H1 (cell line): ENCODE measurements at places on chromosomes 12 and 14.
A peak's percentile ranks its signal among the peaks of the same experiment; 100 is the strongest.

- DNase-seq, result no peak
Measured at GRCh38 chr14:64855721-64856528, 23.8 kb downstream of the SPTB start.

GRCh38 chr12:56377310-56377988 lies 14.8 kb upstream of the APOF start:
- DNase-seq, result no peak

GRCh38 chr12:131443019-131444000 lies 267.6 kb upstream of the SFSWAP start:
- DNase-seq, result no peak

DNA sequence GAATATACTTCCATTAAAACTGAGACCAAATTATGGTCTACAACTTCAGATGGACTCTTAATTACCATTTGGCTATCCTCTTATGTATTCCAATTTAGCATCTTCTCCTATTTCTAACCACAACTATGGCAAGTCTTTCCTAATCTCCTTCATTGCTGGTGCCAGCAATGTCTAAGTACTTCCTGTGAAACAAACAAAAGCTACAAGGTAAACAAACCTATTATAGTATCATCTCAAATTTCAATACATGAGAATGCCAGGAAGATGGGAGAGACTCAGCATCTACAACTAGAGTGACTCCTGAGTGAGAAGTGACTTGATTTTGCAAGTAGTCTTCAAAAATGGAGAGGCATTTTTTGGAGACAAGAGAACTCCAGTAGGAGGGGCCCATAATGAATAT lies 202.9 kb upstream of the ATXN7L3B start:
- no peak for DNase-seq

DNA sequence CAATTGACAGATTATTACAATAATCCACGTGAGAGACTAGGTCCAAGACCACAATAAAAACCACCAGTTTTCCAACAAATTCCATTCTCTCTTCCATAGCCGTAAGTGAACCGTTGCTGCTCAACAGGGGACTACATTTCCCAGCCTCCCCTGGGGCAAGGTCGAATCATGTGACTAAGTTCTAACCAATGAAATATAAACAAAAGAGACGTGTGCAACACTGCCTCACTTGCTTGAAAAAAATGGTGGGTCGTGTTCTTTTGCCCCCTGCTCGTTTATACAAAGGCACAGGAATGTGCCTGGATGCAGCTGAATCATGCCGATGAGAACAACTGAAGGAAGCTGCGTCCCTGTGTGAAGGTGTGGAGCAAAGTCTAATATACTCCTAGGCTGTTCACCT lies 51.1 kb downstream of the HSPB8 start:
- no peak for DNase-seq

DNA sequence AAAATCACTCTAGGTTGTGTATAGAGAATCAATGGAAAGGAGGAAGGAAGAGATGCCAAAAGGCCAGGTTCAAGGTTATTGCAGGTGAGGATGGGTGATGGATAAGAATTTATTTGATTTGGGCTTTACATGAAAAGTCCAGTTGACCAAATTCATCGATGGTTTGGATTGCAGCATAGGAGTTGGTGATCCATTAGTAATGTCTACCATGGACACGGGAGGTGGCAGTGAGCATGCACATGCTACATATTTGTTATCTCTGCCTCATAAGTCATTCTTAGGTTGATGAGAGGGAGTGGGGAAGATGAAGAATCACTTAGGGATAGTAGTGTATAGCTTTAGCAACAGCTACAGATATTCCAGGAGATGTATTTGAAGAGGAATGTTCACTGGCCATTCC lies 211.4 kb downstream of the PHETA1 start:
- no peak for DNase-seq

GRCh38 chr14:52769887-52770286 lies 21.5 kb downstream of the GNPNAT1 start:
- no peak for DNase-seq

- DNase-seq, result no peak
Measured at GRCh38 chr12:67647181-67647798, 1.3 kb upstream of the DYRK2 start.

DNA sequence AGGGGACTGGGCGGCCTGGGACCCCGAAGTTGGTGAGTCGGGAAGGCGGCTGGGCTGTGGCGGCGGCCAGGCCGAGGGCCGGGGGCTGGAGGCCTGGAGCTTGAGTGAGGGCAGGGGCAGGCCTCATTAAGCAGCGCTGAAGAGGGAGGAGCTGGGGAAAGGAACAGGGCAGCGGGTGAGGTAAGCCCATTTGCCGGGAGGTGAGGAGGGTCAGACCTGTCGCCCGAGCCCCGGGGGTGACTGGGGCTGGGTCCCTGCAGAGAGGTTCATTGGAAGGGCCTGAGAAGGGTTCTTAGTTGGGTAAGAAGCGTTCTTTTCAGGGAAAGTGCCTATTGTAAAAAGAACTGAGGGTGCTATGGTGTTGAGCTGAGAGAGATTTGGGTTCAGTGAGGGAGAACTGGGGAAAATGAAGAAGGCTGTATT lies 441 bp downstream of the RAB5B start:
- no peak for DNase-seq

- peak; percentile 65 for DNase-seq
Measured at GRCh38 chr14:95359994-95360826, 40.5 kb upstream of the CLMN start.

GRCh38 chr12:91871751-91872150 lies 273.9 kb downstream of the BTG1 start:
- DNase-seq, result no peak

DNA sequence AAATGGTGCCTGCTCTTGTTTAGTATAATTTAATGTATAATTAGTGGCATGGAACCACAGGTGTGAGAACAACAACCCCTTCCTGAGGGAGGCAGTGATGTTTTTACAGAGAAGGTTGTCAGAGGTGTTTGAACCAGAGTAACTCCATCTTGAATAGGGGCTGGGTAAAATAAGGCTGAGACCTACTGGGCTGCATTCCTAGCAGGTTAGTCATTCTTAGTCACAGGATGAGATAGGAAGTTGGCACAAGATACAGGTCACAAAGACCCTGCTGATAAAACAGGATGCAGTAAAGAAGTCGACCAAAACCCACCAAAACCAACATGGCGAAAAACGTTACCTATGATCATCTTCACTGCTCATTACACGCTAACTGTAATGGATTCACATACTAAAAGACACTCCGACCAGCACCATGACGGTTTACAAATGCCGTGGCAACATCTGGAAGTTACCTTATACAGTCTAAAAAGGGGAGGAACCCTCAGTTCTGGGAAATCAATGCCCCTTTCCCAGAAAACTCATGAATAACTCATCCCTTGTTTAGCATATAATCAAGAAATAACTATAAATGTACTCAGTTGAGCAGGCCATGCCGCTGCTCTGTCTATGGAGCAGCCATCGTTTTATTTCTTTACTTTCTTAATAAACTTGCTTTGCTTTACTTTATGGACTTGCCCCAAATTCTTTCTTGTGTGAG lies 47.8 kb upstream of the LTA4H start:
- DNase-seq, result no peak

- DNase-seq, result no peak
Measured at GRCh38 chr12:105224399-105224798, 11.6 kb downstream of the APPL2 start.

- DNase-seq, result no peak
Measured at GRCh38 chr14:102840771-102841528, 63.7 kb downstream of the TRAF3 start.

DNA sequence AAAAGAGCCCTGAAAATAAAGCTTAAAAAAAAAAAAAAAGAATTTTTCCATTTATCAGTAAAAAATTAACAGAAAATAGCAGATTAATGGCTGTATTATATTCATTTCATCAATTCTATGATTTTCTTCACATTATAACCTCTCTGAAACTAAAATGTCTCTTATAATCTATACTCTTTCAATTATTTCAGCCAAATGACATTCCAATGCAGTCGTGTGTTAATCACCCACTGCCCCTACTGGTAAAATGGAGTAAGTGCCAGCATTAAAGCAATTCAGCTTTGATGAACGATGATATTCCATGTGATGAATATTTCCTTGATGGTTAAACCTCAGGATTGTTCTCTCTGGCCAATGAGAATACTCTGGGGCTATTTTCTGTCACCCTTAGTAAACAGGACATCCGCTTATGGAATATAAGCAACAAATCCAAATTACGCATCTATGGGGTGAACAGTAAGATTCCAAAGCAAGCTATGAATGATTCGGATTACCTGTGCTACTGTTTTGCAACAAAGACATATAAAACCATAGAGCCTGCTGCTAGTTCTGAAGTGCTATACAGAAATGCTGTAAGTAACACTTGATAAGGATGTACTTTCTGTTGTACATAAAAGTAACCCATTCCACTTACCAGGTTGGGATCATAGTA lies 20.3 kb upstream of the SYCP3 start:
- DNase-seq, result no peak

GRCh38 chr14:105534586-105534985 lies 8.2 kb downstream of the TMEM121 start:
- no peak for DNase-seq

GRCh38 chr14:100674428-100674827 lies 52.3 kb upstream of the DLK1 start:
- no peak for DNase-seq

DNA sequence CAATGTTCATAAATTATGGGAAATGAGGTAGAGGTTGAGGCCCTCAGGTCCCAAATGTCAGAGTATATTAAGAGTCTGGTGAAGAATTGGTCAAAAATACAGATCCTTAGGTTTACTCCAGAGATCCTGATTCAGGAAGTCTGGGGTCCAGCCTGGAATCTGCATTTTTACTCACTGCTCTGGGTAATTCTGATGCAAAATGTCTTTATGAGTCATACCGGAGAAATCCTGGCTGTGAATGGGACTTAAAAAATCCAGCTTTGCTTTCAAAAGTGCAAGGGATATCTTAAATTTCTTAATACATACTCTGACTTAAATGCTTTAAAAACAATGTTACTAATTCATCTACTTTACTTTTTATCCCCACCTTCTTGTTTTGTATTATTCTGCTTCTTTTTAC lies 74.5 kb downstream of the FERMT2 start:
- DNase-seq, result no peak

DNA sequence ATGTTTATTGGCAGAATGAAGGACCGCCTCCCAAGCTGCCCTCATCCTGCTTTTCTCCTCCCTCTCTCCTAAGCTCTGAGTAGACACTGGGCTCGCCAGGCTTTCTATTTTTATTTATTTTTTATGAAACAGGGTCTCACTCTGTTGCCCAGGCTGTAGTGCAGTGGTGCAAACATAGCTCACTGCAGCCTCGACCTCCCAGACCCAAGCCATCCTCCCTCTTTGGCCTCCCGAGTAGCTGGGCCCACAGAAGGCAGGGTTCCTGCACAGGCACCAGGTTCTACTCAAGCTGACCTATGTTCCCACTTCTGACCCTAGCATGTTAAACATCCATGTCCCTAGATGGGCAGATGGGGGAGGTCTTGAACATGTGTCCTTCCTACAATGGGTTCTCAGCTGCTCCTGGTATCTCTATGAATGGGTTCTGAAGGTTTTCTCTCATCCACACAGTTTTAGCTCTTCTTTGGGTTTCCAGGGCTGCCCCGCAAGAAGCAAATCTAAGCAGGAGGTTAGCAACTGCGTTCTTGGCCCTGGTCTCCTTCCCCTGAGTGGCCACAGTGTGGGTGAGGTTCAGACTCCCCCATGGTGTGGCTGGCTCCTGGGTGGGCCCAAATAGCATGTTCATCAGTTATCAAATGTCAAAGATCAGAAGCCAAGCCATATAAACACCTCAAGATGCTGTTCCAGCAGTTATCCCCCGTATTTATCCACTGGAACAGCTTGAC lies 167.3 kb downstream of the ZFP36L1 start:
- DNase-seq, result peak; percentile 14

- DNase-seq, result peak; percentile 90
Measured at GRCh38 chr12:108884116-108885012, 4.5 kb downstream of the DAO start.

GRCh38 chr14:54691525-54692283 lies 124.8 kb downstream of the SAMD4A start:
- peak; percentile 86 for DNase-seq

GRCh38 chr12:48824112-48824511 lies 5.8 kb downstream of the CACNB3 start:
- DNase-seq, result no peak

GRCh38 chr12:53099071-53099882 lies 1.8 kb downstream of the IGFBP6 start:
- DNase-seq, result peak; percentile 97

- DNase-seq, result no peak
Measured at GRCh38 chr12:101747697-101748096, 8.4 kb upstream of the SYCP3 start.

DNA sequence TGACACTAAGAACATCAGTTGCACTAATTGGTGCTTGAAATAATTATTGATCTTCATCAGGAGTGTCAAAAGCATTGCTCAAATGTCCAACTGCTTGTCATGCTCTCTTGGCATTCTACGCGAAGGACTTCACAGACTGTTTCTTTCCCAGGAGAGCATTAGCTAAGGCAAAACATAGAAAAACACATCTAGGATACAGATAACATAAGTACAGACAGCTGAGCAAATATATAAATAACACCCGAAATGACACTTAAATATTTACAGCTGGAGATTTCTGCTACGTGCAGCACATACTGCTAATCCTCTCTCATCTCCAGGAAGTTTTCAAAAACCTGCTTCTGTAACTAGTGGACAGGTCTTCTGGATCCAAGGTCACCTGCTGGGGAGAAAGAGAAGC lies 120.0 kb upstream of the PRMT8 start:
- no peak for DNase-seq

GRCh38 chr14:99546234-99546879 lies 57.6 kb downstream of the CCDC85C start:
- DNase-seq, result no peak

- DNase-seq, result no peak
Measured at GRCh38 chr12:106064721-106065021, 74.1 kb downstream of the NUAK1 start.

DNA sequence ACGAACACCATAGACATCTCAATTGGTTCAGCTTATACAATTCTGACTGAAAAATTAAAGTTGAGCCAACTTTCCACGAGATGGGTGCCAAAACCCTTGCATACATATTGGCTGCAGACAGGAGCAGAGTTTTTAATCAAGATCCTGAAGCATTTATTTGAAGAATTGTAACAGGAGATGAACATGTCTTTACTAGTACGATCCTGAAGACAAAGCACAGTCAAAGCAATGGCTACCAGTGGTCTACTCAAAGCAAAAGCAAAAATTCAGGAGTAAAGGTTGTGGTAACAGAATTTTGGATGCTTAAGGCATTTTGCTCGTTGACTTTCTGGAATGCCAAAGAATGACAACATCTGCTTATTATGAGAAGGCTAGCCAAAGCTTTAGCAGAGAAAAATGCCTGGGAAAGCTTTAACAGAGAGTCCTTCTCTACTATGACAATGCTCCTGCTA lies 20.7 kb downstream of the ZDHHC17 start:
- no peak for DNase-seq

GRCh38 chr12:26599096-26599695 lies 233.8 kb downstream of the ITPR2 start:
- DNase-seq, result no peak

- no peak for DNase-seq
Measured at GRCh38 chr12:120668868-120669840, 17.8 kb upstream of the MLEC start.

- no peak for DNase-seq
Measured at GRCh38 chr14:100975671-100976070, 72.1 kb upstream of the RTL1 start.

GRCh38 chr14:91749868-91750267 lies 18.0 kb upstream of the CATSPERB start:
- no peak for DNase-seq
